Fibroblast of skin of abdomen (primary cell): ENCODE measurements at places on chromosomes 4 and X.

DNA sequence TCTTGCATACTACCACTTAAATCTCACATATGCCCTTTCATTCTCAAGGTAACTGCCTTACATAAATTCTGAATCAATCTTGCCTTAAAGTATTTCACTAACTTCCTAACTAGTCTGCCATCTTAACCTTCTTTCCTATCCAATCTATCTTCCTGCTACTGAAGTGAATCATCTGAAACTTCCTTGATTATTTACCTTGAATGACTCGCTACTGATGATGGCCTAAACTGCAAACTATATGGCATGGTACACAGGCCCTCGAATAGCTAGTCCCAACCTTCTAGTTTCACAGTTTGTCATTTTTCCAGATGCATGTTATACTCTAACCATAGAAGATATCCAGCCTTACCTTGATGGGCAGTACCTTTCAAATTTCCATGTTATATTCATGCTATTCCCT lies 19.9 kb downstream of the PHKA1 start:
- DNase-seq: peak; percentile 0

DNA sequence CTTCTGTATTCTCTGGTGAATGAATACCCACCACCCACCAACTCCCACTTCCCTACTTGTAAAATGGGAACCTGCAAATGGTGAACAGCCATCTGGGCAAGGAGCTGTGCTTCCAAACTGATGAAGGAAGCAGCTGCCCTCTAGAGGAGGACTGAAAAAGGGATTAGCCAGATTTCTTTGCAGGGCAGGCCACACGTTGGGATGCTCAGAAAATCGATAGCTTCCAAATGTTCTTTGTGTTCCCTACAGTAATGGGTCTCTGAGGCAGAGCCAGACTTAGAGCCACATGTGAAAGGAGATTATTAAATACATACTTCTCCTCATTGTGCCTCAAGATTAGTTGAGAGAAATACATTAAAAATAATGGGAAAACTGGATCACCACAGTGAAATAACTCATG lies 39.3 kb upstream of the LPAR4 start:
- peak; percentile 36 for DNase-seq

- DNase-seq: peak; percentile 31
Observed at GRCh38 chrX:8738588-8739189, 6.8 kb upstream of the ANOS1 start.

DNA sequence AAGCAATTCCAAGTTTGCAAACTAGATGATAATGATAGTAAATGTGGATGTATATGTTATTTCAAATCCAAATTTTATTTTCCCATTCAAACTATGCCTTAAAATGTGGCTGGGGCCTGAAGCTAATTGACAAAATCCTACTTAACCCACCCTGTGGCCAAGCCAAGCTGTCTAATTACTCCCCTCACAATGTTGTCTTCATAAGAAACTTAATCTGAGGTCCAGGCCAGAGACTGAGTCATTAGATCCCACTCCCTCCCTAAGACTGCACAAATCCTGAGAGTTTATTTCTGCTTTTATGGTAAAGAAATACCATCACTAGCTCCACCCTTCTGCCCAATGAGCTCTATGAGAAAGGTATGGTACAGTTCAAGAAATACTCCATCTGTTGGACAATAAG lies 16.6 kb downstream of the SMPX start:
- no peak for DNase-seq

- DNase-seq: peak; percentile 52
Observed at GRCh38 chr4:22090661-22091351, 142.2 kb upstream of the KCNIP4 start.
